ENCODE measurements at places on chromosomes 16 and 17.

GRCh38 chr17:65072660-65073071 lies 16.1 kb upstream of the GNA13 start:
- no peak for DNase-seq

DNA sequence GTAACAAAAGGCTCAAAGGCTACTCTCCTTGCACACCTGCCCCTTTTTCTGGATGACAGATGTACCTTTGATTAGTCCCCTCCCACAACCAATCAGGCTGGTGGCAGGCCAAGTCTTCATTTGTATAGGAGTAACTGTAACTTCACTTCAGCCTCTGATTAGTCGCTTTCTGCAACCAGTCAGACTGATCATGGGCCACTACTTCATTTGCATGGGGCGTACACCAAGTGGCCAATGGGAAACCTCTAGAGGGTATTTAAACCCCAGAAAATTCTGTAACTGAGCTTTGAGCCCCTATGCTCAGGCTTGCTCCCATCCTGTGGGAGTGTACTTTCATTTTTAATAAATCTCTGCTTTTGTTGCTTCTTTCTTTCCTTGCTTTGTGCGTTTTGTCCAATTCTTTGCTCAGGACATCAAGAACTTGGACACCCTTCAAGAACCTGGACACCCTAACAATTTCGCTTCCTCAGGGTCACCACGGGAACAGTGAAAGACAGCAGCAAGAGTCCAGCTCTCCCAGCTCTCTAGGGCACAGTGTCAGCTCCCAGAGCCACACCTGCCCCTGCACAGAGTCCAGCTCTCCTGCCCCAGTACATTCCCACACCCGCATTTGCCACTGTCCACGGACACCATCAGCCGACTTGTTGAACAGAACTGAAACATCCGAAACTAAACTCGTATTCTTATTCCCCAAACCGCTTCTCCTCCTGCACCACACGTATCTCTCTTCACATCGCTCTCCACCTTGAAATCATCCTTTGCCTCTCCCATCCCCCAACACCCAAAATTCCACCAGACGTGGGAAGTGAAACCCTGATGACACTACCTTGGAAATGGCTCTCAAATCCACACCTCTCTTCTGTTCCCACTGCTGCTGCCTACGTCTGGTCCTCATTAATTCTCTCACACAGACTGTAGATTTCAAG lies 53.4 kb downstream of the ABCC12 start:
- no peak for DNase-seq

DNA sequence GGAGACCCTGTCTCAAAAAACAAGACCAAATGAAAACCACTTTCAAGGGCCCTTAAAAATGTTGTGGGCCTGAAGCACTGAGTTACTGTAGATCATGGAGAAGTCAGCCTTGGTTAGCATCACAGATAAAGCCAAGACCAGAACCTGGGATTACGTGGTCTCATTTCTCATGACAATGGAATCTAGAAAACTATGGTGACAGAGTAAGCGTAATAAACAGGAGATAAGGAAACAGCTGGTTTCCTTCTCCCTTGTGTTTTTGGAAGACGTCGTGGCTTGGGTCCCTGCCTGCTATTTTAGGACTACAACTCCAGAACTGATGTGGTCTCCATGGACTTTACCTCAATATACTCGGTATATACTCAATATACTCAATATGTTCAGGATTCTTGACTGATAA lies 180.7 kb upstream of the ZFHX3 start:
- no peak for DNase-seq

DNA sequence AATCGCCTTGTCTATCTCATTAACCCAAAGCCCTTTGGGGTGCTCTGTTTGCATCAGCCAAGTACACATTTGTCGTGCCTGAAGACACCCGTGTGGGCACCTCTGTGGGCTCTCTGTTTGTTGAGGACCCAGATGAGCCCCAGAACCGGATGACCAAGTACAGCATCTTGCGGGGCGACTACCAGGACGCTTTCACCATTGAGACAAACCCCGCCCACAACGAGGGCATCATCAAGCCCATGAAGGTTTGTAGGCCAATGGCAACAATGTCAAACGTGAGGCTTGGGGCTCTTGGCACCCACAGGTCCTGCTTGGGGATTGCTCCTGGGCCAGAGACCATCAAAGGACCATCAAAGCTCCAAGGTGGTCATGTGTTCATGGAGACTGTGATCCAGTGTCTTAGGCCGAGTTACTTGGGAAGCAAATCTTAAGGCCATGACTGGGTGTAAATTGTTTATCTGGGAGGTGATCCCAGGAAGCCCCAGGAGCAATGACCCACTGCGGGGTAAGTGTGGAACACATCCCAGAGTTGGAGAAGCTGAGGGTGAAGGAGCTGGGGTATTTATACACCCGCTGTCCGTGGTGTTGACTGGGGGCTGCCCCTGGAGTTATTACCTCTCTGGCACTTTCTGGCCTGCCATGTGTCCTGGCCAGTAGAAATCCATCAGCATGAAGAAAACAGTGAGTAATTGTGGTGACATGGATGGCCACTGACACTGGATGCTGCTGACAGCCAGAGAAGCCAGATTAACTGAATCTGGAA lies 24.0 kb downstream of the CDH5 start:
- no peak for DNase-seq

DNA sequence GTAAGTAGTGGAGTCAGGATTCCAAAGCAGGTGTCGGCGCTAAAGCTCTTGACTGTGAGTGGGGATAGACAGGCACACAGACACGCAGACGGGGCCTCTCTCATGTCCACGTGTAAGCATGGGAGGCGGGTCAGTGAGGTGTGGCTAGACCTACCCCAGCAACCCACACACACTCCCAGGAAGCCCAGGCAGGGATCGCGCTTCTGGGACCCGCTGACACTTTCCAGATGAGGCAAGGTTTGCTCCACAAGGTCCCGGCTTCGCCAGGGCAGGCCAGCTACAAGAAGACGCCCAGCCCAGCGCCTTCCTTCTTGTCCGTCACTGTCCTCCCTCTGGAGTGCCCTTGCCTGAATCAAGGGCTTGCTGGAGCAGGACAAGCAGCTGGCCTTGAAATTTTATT lies 213.8 kb upstream of the RPL38 start:
- no peak for DNase-seq

DNA sequence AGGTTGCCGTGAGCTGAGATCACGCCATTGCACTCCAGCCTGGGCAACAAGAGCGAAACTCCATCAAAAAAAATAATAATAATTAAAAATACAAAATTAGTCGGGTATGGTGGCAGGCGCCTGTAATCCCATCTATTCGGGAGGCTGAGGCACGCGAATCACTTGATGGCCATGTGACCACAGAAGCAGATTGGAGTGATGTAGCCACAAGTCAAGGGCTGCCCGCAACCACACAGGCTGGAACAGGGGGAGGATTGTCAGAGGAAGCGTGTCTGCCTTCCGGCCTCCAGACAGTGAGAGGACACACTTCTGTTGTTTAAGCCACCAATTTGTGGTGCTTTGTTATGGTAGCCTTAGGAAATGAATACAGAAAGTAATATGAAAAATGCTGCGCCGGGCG lies 11.8 kb upstream of the NAGS start:
- no peak for DNase-seq

- DNase-seq = no peak
Measured at GRCh38 chr17:63991611-63992010, 6.5 kb upstream of the PRR29 start.

- peak; percentile 15 for DNase-seq
Measured at GRCh38 chr17:58577696-58578095, 63.3 kb upstream of the MTMR4 start.

DNA sequence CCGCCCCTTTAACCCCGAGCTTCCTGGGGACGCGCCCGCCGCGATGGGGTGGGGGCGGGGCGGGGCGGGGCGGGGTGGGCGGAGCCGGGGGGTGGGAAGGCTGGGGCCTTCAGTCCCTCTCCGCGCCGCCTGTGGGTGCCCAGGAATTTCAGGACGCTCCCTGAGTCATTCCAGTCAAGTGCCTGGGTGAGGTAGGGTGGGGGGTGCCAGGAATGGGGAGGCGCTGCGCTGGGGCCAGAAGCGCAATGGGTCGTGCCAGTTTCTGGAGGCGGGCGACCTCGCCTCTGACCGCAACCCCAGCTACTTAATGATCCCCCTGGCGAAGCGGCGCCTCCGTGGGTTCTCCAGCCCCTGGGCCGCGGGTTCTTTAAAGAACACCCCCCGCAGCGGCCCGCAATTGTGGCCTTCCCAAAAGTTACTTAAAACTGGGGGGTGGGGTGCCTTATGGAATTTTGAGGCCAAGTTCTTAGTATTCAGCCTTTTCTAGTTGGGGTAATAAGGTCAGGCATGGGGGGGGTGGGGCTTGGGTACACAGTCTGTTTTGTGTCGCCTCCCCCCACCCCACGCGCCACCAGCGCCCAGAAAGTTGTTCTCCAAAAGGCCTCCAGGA lies 826 bp upstream of the GSE1 start:
- DNase-seq = no peak

DNA sequence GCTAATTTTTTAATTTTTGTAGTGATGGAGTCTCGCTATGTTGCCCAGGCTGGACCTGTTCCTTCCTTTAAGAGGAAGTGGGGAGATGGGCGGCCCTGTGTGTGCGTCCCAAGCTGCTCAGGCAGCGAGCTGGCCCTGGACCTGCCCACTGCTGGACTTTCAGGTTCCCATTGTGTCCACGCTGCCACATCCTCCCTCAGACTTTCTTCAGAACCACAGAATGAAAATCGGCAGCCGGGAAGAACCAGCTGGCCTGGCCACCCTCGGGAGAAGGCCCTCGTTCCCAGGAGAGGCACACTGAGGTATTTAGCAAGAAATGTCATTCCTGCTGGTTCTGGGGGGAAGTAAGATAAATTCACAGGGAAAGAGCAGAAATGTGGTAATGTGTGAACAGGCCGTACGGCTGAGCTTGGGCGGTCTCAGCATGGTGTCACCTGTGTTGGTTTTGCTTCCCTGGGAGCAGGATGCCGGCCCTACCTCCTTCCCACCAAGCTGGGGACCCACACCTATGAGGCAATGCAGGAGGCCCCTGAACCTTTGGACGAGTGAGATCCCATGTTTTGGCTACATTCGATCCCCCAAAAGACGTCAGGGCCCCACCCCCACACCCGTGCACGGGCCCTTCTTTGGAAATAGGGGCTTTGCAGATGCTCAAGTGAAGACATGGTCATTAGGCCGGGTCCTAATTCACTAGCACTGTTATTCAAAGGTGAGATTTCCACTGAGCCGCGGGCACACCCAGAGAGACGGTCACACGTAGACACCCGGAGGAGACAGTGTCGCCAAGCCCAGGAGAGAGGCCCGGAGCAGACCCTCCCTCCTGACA lies 35.9 kb upstream of the ZNF469 start:
- DNase-seq = no peak

- DNase-seq = no peak
Measured at GRCh38 chr16:24957887-24958286, 57.3 kb downstream of the ARHGAP17 start.

DNA sequence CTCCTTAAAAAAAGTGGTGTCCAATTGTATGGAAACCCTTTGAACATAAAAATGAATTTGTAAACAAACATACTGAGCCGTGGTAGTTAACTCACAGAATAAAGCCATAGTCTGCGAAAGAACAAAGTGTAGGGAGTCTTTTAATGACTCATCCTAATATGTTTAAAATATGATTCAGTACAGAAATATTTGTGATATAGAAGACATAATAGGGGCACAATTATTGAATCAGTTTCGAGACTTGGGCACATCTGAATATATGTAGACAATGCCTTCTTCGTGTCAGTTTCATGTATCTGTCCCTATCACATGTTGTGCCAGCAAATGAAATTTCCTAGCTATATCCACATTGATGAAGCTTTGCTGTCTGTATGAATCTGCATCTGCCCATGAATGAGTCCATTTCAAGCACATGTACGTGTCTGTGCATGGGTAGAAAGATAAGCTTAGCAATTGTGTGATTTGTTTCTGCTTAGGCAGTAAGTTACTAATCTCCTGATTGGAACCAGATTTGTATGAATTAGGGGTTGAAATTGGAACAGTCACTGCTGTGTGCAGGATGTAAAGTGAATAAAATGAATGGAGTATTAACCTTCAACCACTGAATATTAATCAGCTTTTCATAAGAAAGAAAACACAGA lies 112.5 kb upstream of the SOX9 start:
- no peak for DNase-seq

- no peak for DNase-seq
Measured at GRCh38 chr16:20937736-20938135, 37.2 kb downstream of the LYRM1 start.

GRCh38 chr17:55587608-55588139 lies 76.4 kb upstream of the SMIM36 start:
- DNase-seq = no peak

DNA sequence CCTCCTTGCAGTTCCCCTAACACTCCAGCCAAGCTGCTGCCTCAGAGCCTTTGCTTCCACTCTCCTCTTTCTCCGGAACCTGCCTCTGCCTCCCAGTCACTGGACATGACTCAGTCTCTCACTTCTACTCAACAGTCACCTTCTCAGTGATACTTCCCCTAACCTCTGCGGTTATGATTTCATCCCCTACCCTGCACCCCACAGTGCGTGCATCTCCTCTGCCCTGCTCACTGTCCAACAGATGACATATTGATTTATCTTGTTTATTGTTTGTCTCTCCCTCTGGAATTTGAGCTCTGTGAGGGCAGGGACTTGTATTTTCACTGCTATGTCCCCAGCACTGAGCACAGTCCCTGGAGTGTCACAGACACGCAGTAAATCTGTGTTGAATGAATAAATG lies 100.7 kb downstream of the CYLD start:
- DNase-seq = no peak

- no peak for DNase-seq
Measured at GRCh38 chr16:88453217-88453531, at the start of gene ZFPM1. ZFPM1 (plus strand) TSS chr16:88453280; CDS start chr16:88453639, 359 bp downstream.

- DNase-seq = no peak
Measured at GRCh38 chr17:72092710-72093322, 28.0 kb upstream of the SOX9 start.

DNA sequence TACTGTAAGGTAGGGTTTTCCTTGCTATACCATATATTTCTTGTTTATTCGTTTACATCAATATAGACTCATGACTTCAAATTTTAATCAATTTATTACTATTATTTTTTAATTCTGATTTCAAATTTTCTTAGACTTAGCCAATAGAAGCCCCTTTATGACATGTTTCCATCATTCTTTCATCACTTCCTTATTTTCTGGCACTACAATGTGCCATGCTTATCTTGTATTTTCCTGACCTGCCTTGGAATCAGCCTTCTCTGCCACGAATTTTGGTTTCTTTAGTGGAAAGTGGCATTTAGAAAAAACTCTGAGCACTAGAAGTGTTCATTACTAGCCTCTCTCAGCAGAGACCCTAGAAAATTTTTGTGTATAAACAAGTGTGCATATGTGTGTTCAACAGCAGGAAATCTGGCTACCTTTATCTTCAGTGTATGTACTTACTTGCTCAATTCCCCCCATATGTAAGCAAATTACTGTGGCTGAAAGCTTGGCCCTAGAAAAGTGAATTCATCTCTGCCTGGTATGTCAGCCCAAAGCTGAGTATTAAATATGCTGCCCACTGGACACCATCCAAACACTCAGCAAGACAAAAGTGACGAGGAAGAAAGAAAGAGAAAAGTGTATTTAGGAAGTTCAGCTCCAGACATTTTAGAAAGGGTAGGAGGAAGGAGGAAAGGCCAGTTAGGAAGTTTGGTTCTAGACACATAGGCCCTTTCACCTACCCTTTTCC lies 4.0 kb downstream of the STXBP4 start:
- DNase-seq = no peak

Data from stimulated activated CD8-positive, alpha-beta memory T cell treated with anti-CD3 and anti-CD28 coated beads, Interleukin-4, amount 100 ng/mL, for 1 hour (primary cell).